ENCODE measurements at places on chromosomes 11 and 22. TPM values are rescaled to one million over a fixed set of nuclear protein-coding genes. Genes with fewer than 3 reads are reported as not detected.
A peak's percentile ranks its signal among the peaks of the same experiment; 100 is the strongest.

Gene ADM2
- 29.0 TPM for total RNA-seq

DNA sequence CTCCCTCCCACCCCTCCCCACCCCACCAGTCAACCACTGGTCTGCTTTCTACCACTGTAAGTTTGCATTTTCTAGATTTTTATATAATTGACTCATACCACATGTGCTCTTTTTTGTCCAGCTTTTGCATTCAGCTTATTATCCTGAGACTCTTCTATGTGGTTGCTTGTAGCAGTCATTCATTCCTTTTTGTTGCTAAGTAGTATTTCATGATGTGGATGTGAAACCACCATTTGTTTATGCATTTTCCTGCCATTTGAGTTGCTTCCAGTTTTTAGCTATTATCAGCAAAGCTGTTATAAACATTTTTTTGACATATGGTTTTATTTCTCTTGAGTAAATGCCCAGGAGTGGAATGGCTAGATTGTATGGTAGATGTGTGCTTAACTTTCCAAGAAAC, 77.0 kb upstream of the FGF3 start:
- DNase-seq: no peak

- DNase-seq: no peak
Observed at GRCh38 chr11:74370123-74370522, 28.1 kb downstream of the PGM2L1 start.

DNA sequence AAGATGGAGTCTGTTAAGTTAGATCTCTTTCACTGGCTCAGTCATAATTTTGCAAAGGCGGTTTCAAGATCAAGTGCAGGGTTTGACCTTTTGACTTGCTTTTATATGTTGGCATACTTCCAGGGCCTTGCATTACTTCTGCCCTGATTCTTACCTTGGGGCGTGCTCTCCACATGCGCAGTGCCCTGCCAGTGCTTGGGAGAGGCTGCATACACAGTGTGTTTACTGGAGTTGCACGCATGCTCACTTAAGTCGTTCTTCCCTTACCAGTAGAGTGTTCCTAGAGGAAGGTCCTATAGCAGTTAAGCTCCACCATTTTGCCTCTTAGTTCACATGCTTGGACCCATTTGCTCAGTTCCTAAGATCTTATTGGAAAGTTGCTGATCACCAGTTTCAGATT, 21.0 kb upstream of the TMEM123 start:
- no peak for DNase-seq

Gene LAYN
- total RNA-seq: 28.7 TPM

DNA sequence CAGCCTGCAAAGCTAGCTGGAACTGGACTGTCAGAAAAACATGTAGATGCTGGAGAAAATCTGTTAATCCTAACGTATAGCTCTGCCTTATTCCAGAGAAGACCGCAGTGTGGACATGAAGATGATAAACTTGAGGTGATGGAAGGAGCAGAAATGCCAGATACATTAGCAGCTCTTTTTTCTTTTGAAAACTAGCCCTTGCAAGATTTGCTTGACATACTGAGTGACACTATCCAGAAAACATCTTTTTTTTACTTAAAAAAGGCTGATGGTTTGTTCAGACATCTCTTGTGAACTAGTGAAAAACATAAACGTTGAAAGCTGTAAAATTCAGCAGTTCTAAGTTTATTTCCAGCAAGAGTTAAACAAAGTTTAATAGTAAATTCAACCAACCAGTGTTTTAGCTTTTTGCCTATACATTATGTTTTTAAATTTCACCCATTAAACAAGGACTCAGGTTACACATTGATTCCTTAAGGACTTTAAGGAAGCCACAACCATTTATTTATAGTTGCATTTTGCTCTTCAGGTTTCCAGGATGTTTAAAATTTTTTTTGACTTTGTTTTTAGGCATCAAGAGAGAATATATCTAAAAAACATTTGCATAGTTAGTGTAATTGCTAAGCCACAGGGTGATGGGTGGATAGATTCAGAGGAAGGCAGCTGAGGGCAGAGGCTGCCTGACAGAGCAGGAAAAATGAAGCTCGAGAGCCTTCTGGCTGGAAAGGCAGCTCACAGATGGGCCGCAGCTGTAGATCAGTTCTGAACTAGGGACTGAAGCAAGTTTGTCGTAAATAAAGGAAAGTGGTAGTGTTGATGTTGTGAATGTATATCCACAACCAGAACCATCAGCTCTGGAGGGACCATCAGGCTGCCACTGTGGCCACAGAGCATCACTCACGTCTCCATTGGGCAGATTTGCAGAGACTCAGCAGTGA, 9.5 kb downstream of the SNAP29 start:
- no peak for DNase-seq

DNA sequence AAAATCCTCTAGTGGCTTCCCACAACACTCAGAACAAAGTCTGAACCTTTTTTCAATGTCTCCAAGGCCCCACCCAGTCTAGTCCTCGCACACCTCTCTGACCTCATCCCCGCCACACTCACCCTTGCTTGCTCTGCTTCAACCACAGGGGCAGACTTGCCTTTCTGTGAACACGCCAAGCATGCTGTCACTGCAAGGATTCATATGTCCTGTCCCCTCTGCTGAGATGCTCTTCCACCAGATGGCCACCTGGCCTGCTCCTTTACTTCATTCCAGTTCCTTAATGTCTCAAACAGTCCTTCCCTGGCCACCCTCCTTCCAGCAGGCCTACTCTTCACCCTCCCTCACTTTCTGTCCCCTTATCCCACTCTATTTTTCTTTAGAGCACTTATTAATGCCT, 60.6 kb upstream of the ARHGAP20 start:
- DNase-seq: no peak

GRCh38 chr22:30865656-30866055, 102.9 kb downstream of the MORC2 start:
- DNase-seq: no peak

DNA sequence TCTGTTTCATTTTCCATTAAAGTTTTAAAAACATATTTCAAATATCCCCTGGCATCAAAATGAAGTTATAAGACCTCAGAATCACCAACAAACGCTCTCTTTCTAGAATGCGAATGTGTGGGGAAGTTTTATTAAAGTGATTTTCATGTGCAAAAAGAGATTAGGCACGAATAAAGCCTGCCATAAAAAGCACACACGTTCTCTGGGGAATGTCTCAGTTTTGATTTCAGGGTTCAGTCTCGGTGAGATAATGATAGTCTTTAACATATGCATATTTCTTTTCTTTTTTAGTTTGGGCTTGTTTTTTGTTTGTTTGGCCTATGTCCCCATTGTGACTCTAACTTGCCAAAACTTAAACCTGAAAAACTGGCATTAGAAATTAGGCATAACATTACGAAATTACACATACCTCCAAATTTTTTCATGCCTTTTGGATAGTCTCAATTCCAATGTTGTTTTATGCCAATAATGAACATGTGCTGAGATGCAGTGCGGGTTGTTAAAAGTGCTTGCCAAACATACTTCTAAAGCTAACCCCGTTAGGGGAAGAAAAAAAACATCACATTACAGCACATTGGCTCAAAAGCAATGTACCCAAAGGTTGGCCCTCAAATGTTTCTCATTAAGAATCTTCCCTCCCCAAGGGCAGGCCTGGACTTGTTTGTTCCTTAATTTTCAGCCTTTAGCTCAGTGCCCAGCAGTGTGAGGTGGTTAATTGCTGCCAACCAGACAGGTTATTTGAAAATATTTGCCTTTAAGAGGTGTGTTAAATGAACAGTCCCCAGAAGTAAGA, 33.2 kb upstream of the FBLN1 start:
- DNase-seq: no peak

DNA sequence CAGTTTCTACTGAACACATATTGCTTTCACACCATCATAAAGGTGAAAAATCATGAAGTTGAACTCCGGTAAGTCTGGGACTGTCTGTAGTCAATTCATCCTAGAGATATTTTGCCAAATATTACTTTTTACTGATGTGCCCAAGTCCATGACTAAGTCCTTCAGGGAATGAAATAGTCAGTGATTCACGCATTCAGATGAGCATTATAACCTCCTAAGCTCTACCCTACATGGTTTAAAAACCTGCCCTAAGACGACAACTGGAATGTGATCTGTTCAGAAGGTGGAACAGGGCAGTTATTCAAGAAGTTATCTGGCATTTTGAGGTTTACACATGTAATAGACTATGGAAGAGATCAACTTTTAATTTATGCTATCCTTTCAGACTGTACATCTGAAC, 125.6 kb downstream of the TRPC6 start:
- DNase-seq: no peak

DNA sequence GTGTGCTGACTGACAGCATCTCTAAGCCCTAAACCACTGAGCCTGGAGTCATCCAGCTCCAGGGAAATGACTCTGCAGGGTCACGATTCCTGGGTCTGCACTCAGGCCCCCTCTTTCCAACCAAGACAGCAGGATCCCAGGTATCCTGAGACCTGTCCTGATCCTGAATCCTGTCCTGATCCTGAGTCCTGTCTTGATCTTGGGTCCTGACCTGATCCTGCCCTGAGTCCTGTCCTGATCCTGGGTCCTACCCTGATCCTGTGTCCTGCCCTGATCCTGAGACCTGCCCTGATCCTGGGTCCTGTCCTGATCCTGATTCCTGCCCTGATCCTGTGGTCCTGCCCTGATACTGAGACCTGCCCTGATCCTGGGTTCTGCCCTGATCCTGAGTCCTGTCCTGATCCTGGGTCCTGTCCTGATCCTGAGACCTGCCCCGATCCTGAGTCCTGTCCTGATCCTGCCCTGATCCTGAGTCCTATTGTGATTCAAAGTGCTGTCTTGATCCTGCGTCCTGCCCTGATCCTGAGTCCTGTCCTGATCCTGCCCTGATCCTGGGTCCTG, 1.4 kb upstream of the KRTAP5-6 start:
- DNase-seq: no peak

- no peak for DNase-seq
Observed at GRCh38 chr11:59152312-59152951, 9.8 kb downstream of the FAM111A start.

DNA sequence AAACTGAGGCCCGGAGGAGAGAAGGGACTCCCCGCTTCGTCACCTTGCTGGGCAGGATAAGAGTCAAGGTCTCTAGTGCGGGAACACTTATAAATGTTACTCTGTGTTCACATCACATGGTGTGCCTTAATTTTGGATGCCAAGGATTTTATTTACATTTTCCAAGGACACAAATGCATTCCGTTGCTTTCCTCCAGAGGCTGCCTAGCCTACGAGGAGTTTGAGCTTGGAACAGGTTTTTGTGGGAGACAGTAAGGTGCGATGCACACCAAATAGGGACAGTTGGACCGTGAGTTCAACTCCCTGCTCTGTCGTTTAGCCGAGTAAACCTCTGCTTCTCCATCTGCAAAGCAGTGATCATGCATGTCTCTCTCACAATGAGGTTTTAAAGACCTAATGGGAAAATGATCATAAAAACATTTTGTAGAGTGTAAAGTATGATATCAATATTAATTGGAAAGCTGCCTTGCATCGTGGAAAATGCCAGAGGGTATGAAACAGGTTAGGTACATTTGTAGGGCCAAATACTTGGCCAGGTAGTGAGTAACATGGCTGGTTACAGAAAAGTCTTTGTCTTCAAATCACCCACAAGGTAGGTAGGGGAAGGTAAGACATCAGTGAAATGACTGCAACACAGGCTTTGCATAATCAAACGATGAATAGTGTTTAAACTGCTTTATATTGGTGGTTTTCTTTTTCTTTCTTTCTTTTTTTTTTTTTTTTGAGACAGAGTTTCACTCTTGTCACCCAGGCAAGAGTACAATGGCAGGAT, 61.8 kb downstream of the ST3GAL4 start:
- DNase-seq: no peak

DNA sequence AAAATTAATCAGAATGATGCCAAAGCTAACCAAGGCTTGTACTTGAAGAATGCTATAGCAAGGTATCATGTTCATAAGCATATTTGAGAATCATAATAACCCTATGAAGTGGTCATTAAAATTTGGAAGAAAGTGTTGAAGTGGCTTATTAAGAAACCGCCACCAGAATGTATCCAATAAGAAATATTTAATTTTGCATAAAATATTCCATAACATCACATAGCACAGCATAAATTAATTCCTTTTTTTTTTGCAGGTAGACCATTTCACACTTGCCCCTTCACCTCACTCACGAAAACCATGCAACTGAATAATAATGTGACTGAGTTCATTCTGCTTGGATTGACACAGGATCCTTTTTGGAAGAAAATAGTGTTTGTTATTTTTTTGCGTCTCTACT, at the start of gene OR4C16:
Gene OR4C16, plus strand, starts transcription at position 301 of the 400 bp plus-strand sequence. Its CDS starts 0 bp downstream, at position 301.
- no peak for DNase-seq

DNA sequence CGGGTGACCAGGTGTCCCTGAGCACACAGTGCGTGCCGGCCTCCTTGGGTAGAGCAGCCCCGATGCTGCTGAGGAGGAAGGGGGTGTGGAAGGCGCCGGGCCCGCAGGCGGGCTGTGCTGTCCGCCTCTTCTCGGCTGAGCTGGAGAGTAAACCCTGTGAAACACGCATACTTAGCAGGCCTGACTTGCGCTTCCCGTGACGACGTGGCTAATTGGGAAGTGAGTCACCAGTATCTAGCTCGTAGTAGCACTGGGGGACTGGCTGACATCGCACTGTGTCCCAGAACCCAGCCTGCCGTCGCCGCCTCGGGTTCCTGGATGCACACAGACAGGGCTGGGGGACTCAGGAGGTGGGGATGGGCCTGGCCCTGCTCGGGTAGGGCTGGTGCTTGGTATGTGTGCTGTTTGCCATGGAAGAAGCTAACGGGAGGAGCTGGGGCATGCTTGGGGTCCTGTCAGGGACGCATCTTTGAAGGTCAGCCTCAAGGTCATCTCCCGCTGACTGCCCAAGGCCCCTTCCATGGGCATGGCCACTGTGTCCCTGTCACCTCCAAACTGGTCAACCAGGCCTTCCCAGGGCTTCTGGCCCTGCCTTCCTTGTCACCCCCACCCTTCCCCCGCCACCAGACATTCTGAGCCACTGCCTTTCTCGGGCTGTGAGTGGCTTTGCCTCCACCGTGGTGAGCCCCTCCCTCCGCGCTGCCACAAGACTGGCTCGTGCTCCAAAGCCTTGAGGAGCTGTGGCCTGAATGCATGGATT, 1327.0 kb downstream of the BRD1 start:
- DNase-seq: no peak

Gene TRIM29
- 0.41 TPM for total RNA-seq

Gene NXPE4
- total RNA-seq: not detected

DNA sequence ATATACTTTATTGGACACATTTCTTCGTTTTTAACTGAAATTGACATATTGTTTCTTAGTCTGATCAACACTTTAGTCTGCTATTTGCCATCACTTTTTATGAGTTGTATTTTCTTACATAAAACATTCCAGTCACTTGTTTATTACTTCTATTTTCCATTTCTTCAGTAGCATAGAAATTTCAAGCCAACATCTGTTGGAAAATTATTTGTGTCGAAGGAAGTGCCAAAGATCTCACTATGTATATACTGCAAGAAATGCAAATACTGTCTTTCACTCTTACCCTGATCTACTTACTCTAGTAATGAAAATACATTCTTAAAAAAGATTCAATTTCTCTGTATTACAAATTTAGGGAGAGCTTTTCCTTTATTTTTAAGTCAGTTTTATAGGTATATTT, 105.9 kb downstream of the SLC17A6 start:
- no peak for DNase-seq

GRCh38 chr11:70594031-70594430, 195.7 kb downstream of the CTTN start:
- no peak for DNase-seq

- no peak for DNase-seq
Observed at GRCh38 chr11:47469361-47470179, 20.6 kb upstream of the RAPSN start.

Gene MYRF
- total RNA-seq: 16.6 TPM

Gene F2
- total RNA-seq: not detected

GRCh38 chr11:84564180-84564866, 1062.8 kb downstream of the DLG2 start:
- DNase-seq: peak; percentile 76

- DNase-seq: no peak
Observed at GRCh38 chr11:2595204-2595603, 104.6 kb downstream of the KCNQ1OT1 start.

Gene DDX25
- 1.2 TPM for total RNA-seq

Gene LDHAL6A
- total RNA-seq: not detected

Data from kidney epithelial cell (primary cell).